ENCODE measurements at places on chromosomes 13 and 19. TPM values are rescaled to one million over a fixed set of nuclear protein-coding genes. Genes with fewer than 3 reads are reported as not detected.

RASAL3 gene
- not detected for total RNA-seq

CD70 gene
- not detected for total RNA-seq

MAST1 gene
- 0.28 TPM for total RNA-seq

ZNF260 gene
- 11.3 TPM for total RNA-seq

MATK gene
- not detected for total RNA-seq

SYNE4 gene
- total RNA-seq: not detected

SLC7A9 gene
- not detected for total RNA-seq

ARHGAP45 gene
- total RNA-seq: 0.83 TPM

LPAR6 gene
- total RNA-seq: 1.4 TPM

TNNT1 gene
- 1.3 TPM for total RNA-seq

COX6B2 gene
- not detected for total RNA-seq

ZNF546 gene
- 5.8 TPM for total RNA-seq

MCOLN1 gene
- total RNA-seq: 2.5 TPM

DAND5 gene
- total RNA-seq: not detected

SEMA6B gene
- 0.18 TPM for total RNA-seq

BCL3 gene
- total RNA-seq: 1.6 TPM

RPS19 gene
- total RNA-seq: 230 TPM

ZNF492 gene
- 1.4 TPM for total RNA-seq

GRK1 gene
- not detected for total RNA-seq

Data from IMR-90 (cell line).